ENCODE measurements at places on chromosomes 12 and 14. TPM values are rescaled to one million over a fixed set of nuclear protein-coding genes. Genes with fewer than 3 reads are reported as not detected.

- no peak for DNase-seq
Measured at GRCh38 chr12:63238892-63239291, 87.9 kb upstream of the AVPR1A start.

DNA sequence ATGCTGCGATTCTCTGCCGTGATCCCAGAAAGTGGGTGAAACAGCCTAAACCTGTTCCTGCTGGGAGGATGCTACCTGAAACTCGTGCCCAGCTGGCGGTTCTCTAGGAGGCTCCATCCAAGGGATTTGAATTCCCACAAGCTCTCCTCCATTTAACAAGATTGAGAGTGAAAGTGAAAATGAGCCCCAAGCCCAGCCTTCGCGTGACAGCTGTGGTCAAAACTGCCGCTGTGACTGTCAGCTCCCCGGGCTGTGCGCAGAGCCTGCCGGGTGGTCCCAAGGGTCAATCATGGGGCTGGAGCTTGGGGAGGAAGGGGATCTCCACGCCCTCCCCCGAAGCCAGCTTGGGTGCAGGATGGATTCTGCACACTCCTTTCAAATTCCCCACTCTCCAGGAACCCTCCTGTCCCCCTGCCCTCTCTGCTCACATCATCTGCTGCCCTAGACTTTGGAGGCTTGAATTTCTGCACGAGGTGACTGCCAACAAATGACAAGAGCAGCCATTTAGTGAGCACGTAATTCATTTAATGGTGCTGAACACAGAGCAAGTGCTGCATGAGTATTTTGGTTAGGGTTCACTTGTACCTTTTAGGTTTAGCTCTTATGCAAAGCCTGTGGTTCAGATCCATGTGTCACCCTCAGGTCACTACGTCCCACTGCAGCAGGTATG lies 5.3 kb downstream of the ASB2 start:
- DNase-seq: no peak

GRCh38 chr14:102683399-102684297 lies 91.2 kb downstream of the RCOR1 start:
- DNase-seq: no peak

DNA sequence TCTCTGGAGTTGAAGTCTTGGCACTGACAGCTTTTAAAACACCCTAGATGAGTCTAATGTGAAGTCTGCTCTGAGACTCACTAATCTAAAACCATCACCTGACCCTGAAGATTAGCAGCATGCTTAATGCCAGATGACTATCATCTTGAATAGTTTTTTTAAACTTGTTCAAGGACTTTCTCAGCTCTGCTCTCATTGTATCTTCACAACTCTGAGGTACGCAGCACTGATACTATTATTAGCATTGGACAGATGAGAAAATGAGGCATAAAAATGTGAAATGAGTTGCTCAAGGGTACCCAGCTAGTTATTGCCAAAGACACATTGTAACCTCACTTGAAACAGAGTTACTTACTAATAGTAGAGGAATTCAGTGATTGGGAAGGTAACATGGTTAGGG lies 4.8 kb downstream of the SLC38A1 start:
- no peak for DNase-seq

DNA sequence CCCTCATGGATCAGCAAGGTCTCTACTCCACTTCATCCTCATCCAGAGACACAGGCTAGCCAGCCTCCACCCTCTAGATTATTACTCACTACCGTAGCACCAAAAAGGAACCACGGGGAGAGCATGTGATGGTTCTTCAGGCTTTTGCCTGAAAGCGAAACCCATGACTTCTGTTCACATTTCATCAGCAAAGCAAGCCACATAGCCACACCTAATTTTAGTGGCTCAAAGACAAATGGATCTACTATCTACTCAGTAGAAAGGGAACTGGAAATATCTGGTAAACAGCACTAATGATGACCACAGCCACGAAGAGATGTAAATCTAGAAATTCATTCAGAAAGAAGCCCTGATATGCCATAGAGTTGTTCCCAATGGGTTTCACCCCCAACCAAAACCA lies 51.4 kb downstream of the VCPKMT start:
- DNase-seq: no peak

TAS2R50 gene
- total RNA-seq: not detected

ADSS1 gene
- total RNA-seq: 113 TPM
